ENCODE measurements at places on chromosomes 4 and X.

DNA sequence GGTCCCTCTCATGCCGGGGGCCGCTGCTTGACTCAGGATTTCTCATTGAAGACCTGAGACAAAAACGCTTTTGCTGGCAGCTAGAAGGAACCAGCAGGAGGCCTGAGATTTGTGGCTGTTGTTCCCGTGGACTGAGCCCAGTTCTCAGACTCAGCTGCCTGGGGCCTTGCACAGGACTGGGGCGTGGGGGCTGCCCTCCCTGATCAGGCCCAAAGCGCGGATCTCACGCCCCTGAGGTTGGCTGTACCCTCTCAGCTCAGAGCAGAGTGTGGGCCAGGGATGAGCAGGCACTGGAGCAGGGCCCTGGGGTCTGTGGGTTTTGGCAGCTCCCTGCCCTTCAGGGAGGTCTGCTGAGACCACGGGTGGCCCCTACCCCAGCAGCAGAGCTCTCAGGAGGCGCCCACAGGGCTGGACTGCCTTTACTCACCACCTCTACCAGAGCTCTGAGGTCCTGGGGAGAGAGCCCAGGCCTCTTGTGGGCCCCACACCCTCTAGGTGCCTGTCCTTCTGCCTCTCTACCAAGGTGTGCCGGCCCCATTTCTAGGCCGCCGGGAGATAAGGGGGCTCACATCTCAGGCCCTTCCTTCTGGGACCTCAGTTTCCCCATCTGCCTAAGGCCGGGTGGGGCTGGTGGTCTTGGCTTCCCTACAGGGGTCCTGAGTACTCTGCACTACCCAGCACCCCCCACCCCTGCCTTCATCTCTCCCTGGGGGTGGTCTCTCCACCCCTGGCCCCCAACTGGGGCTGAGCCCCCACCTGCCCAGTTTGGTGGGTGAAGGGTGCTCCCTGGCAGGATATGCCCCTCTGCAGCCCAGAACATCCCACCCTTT, 5.6 kb downstream of the MSANTD1 start:
- DNase-seq: no peak

GRCh38 chr4:183080372-183081115, 18.5 kb upstream of the WWC2 start:
- no peak for DNase-seq

- no peak for DNase-seq
Observed at GRCh38 chr4:119656342-119656741, 27.7 kb upstream of the PDE5A start.

- DNase-seq: peak; percentile 50
Observed at GRCh38 chrX:24619647-24620046, 27.5 kb downstream of the PCYT1B start.

DNA sequence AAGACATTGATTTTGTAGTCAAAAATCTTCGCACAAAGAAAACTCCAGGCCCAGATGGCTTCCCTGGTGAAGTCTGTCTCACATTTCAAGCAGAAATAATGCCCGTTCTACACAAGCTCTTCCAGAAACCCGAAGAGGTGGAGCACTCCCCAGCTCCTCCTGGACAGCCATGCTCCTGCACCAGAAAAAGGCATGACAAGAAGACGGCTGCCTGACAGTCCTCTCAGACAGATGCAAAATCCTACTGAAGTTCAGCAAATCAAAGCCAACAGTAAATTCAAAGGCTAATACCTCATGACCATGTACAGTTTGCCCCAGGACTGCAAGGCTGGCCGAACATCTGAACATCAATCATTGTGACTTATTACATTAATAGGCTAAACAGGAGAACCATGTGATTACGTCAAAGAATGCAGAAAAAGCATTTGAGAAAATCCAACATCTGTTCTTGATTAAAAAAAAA, 30.8 kb upstream of the MXD4 start:
- no peak for DNase-seq

- no peak for DNase-seq
Observed at GRCh38 chrX:18406531-18407266, 18.7 kb upstream of the CDKL5 start.

GRCh38 chr4:93127489-93127888, 701.1 kb upstream of the ATOH1 start:
- DNase-seq: no peak

- DNase-seq: no peak
Observed at GRCh38 chrX:27599928-27600327, 9.8 kb downstream of the DCAF8L2 start.

- no peak for DNase-seq
Observed at GRCh38 chr4:115259642-115260041, 146.2 kb upstream of the NDST4 start.

- DNase-seq: no peak
Observed at GRCh38 chr4:119139311-119139710, 3.7 kb downstream of the MYOZ2 start.

DNA sequence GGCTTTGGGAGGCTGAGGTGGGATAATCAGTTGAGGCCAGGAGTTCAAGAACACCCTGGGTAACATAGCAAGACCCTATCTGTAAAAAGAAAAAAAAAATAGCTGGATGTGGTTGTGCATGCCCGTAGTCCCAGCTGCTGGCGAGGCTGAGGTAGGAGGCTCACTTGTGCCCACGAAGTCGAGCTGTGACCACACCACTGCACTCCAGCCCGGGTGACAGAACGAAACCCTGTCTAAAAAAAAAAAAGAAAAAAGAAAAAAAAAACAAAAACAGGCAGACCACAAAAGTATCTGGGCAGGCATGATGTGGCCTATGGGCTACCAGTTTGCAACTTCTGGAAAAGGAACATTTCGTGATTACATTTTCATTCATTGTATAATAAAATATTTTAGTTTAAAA, 38.1 kb upstream of the RASGEF1B start:
- DNase-seq: no peak

DNA sequence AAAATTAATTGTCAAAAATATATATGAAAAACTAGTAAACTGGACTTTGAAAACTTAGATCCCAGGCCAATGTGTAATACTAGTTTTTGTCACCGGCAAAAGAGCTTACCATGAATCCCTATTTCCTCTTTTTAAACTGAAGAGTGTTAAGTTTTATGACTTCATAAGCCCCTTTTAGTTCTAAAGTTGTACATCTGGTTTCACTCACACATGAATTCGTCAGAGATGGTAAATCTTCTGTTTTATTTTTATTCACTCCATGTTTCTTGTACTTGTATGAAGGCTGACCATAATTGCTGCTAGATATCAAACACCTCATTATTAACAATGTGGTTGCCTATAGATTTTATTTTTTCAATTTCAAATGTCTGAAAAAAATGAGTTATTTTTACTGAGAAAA, 827.9 kb downstream of the PCDH7 start:
- DNase-seq: no peak

DNA sequence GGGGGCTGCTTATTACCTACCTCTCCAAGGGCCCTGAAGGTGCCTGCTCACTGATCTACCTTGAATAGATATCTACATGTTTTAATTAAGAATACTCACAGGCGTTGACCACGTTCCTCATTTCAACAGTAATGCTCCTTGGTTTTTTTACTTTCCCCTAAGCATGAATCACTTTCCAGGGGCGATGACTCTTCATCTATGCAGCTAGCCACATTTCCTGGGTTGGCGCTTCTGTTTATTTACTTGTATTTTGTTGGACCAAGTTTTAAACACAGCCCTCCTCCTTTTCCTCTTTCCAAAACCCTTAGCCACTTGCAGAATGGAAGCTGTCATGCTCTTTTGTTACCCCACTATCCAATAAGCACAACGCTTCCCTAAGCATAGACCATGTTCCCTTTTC, 50.8 kb downstream of the CBLL2 start:
- DNase-seq: no peak

GRCh38 chr4:8370835-8371595, 69.5 kb downstream of the ACOX3 start:
- DNase-seq: peak; percentile 31

DNA sequence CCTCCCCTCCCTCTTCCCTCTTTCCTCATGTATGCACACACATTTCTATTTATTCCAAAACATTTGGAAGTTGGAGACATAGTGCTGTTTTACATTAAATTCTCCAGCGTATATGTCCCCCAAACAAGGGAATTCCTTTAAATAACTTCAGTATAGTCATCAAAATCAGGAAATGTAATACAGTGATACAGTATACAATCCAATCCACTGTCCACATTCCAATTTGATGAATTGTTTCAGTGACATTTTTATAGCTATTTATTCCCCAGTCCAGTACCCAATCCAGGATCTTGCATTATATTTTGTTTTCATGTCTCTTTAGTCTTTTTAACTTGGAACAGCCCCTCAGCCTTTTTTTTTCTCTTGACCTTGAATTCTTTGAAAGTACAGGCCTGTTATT, 233.0 kb downstream of the DKK2 start:
- no peak for DNase-seq

- DNase-seq: no peak
Observed at GRCh38 chr4:25637581-25638220, 17.9 kb upstream of the SLC34A2 start.

DNA sequence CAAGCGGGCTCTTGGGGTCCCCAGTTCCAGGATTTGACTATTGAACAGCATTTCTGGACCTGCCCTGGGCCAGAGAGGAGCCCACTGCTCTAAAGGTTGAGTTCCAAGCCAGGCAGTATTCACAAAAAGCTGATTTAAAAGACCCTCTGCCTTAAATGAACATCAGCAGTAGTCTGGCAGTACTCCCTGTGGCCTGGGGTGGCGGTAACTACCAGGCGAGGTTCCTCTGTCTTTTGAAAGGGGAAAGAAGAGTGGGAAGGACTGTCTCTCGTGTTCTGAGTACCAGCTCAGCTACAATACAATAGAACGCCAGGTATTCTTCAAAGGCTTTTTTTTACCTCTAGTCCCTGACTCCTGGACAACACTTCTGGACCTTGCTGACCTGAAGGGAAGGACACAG, 456.4 kb upstream of the TEX13C start:
- DNase-seq: no peak

DNA sequence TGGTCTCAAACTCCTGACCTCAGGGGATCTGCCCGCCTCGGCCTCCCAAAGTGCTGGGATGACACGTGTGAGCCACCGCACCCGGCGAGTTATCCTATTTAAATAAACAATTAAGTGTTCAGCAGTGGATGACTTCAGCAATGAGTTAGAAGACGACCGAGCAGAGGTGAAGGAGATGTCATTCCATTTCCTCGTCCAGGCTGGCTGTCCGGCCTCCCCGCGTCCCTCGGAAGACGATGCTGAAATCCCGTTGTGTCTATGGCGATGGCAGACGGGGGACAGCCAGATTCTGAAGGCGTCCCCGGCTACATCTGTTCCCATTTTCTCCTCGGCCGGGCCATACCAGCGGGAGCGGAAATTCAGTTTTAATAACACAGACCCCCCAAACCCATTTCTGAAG, 209.8 kb downstream of the CRLF2 start:
- no peak for DNase-seq

DNA sequence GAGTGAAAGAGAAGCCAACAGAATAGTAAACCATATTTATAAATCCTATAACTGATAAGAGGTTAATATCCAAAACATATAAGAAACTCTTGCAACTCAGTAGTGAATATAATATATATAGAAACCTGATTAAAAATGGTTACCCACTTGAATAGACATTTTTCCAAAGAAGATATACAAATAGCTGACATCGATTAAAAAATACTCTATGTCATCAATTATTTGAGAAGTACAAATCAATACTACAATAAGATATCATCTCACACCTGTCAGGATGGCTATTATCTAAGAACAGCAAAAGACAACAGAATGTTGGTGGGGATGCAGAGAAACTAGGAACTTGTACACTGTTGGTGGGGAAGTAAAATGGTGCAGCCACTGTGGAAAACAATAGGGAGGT, 254.4 kb downstream of the PPARGC1A start:
- no peak for DNase-seq

DNA sequence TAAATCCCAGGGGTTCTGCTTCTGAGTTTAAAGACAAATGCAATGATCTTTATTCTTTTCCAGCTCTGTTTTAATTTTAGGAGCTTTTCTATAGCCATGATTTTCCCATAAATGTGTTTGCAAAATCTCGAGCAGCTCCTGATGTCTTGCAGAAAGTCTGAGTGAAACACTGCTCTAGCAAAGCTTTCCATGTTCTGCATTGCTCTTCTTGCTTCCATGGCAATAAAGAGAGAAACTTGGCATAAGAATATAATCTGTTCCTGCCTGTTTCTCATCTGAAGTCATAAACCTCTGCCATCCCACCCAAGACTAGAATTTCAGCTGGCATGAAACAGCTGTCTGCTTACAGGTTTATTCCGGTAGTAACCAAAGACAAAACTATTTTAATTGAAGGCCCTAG, 254.5 kb downstream of the SPRY1 start:
- DNase-seq: no peak

- no peak for DNase-seq
Observed at GRCh38 chrX:124426288-124427169, 80.2 kb downstream of the SH2D1A start.

GRCh38 chr4:2087170-2087569, 28.0 kb downstream of the NAT8L start:
- no peak for DNase-seq

- no peak for DNase-seq
Observed at GRCh38 chr4:59698041-59698440, 1502.1 kb upstream of the ADGRL3 start.

DNA sequence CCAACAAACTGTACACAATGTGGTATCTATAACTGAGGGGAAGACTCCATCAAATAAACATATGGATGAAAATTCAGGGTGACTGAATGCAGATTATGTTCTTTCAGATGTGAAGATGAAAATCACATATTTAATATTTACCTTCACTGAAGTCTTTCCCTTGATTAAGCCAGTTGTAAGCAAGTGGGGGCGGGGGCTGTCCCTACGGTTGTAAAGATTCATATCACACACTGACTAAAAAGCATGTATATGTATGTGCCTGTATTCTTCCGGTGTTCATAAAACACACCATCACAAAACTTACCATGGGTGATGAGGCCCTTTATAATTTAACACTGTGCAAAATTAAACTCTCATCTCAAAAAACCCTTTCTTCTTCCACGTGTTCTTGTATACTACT, 1.3 kb downstream of the TAB3 start:
- no peak for DNase-seq

DNA sequence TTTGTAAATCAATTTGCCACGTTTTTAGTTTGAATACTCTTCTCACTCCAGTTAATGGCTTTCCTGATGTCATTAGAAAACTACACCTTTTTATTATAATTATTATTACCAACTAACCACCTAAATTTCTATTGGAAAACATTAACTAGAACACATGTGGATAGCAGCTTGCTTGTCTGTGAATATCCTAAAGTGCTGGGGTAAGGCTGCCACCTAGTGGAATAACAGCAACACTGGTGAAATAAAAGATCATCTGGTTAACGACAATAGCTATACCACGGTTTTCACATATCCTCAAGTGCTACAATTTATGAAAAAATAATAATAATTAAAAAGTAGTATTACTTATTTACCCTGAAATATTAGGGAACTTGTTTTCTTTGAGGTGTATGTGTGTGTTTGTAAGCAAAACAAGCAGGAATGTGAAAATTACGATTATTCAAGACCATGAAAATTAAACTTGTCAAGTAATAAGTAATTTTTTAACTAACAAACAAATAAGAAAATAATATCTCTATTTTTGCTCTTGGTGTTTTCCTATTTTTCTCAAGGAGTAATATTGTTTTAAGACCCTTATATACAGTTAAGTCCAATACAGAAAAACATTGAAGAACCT, 130.1 kb upstream of the TECRL start:
- DNase-seq: peak; percentile 56

All from COR-L47 (cell line).